ENCODE measurements at places on chromosomes 2 and 18. TPM values are rescaled to one million over a fixed set of nuclear protein-coding genes. Genes with fewer than 3 reads are reported as not detected.

Gene CPSF3
- total RNA-seq, result 24.6 TPM

Gene ACMSD
- total RNA-seq, result not detected

Gene MYO5B
- total RNA-seq, result 106 TPM

Gene CTAGE1
- total RNA-seq, result not detected

Gene DPP4
- total RNA-seq, result 40.5 TPM

Gene FAP
- total RNA-seq, result 1.1 TPM

Gene KIF1A
- 1.9 TPM for total RNA-seq

Gene ACOXL
- total RNA-seq, result 0.82 TPM

DNA sequence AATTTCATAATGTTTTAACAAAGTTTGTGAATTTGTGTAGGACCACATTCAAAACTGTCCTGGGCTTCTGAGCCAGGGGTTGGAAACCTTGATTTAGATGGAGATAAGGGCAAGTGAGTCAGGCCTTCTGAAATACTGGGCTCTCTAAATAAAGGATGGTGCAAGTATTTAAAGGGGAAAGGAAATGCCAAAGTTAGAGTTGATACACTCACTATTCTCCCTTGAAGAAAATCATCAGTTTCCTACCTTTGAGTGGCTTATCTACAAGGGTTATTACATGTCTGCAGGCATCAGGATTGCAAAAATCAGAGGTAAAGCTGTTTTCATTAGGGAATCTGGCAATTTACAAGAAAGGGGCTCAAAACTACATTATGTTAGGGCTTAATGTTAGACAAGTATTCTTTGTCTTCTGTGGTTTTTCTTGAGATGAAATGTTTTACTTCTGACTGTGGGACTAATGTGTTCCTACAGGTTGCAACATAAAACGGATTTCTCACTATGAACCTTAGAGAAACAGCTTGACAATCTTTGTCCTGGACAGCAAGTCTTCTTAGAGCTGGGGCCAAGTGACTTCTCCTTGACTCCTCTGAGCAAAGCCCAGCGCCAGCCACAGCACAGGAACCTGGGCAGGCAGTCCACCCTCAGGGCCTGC, 31.1 kb downstream of the RNU4ATAC start:
- H3K27me3 ChIP-seq, result no peaks in the 10 kb centered on the region
- no peaks in the 10 kb centered on the region for H3K4me1 ChIP-seq
- H3K27ac ChIP-seq, result no peak overlapping the region
- no peaks in the 10 kb centered on the region for H3K36me3 ChIP-seq
- DNase-seq, result no peak

DNA sequence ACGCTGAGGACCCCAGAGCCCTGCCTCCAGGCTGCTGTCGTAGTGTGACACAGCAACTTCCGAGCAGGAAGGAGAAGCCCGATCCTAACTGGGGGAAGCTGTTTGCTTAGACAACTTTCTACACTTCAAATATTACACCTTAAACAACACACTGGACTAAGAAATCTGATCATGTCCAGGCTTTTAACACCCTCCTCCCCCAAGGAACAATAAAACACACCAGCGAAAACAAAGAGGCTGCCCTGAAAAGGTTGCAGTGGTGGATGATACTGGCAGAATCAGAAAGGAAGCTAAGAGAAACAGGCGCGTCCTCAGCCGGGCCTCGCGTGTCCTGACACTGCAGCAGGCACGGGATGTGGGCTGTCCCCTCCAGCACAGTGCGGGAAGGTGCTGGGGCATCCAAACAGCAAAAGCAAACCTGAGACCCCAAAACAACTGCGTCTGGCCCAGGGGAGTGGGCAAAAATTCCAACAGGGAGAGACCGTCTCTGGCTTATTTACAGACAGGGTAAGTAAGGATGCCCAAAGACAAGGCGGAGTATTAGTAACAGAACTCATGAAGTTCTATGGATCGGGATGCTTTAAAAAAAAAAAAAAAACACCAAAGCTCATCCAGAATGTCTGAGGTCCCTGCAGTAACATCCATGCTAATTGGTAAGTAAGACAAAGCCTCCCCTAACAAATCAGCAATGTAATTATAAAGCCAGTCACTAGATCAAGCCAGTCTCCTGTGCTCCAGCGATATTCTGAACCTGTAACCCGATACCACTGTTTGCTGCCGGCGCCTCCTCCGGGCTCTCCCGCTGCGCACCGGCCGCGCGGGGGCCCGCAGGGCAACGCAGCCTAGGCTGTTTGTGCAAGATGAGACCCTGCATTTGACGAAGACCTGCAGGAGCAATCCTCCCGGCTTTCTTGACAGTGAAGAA, 9.0 kb downstream of the SERTAD2 start:
- H3K27ac ChIP-seq, result peak overlapping the region; percentile 75
- no peaks in the 10 kb centered on the region for H3K27me3 ChIP-seq
- peak; percentile 70 for DNase-seq
- no peaks in the 10 kb centered on the region for H3K36me3 ChIP-seq
- H3K4me1 ChIP-seq, result peaks cover 9% of the 10 kb centered on the region

DNA sequence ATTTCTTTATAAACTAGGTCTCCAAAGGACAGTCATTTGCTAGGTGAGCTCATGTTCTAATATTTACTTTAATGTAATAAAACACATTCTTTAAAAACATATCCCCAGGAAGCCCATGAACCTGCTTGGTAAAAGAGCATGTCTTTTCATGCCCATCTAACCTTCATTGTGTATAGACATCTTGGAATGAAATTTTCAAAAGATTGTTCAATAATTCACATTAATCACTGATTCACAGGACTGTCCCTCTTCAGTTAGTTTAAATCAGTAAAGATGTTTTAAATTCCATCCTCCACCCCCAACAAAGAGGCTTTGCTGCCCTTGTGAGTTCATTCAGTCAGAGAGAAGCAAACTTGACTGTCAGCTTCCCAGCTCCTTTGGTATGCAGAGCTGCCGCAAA, 633.4 kb upstream of the CELF4 start:
- no peaks in the 10 kb centered on the region for H3K4me1 ChIP-seq
- H3K36me3 ChIP-seq, result no peaks in the 10 kb centered on the region
- H3K27me3 ChIP-seq, result no peaks in the 10 kb centered on the region
- no peak for DNase-seq

DNA sequence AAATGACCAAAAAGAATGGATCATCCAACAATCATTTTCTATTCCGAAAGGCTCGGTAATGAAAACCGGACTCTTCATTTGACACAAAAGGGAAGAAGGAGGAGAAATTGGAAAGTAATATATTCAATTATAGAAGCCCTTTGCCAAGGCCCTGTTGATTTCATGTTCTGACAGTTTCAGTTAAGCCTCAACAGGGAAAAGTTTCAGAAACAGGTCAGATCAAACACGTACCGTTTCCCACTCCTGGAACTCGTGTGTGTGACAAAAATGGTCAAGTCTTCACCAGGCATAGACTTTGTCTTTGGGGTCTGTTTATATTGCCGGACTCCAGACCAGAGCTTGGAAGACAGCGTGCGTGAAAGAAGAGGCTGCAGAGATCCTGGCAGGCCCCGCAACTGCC, 101.3 kb upstream of the BCL2L11 start:
- DNase-seq, result no peak
- no peaks in the 10 kb centered on the region for H3K4me1 ChIP-seq
- no peaks in the 10 kb centered on the region for H3K27me3 ChIP-seq
- H3K27ac ChIP-seq, result no peak overlapping the region

- H3K27ac ChIP-seq, result peak overlapping the region; percentile 55
- no peaks in the 10 kb centered on the region for H3K4me1 ChIP-seq
- no peaks in the 10 kb centered on the region for H3K27me3 ChIP-seq
- no peak overlapping the region for H3K4me3 ChIP-seq
- H3K36me3 ChIP-seq, result no peaks in the 10 kb centered on the region
- DNase-seq, result no peak
Measured at GRCh38 chr18:26654616-26655524, 106.5 kb upstream of the KCTD1 start.

- no peaks in the 10 kb centered on the region for H3K36me3 ChIP-seq
- no peak for DNase-seq
- H3K4me3 ChIP-seq, result no peak overlapping the region
- H3K27ac ChIP-seq, result peak overlapping the region; percentile 44
- H3K4me1 ChIP-seq, result no peaks in the 10 kb centered on the region
Measured at GRCh38 chr2:46569766-46570165, 90.4 kb downstream of the TMEM247 start.

DNA sequence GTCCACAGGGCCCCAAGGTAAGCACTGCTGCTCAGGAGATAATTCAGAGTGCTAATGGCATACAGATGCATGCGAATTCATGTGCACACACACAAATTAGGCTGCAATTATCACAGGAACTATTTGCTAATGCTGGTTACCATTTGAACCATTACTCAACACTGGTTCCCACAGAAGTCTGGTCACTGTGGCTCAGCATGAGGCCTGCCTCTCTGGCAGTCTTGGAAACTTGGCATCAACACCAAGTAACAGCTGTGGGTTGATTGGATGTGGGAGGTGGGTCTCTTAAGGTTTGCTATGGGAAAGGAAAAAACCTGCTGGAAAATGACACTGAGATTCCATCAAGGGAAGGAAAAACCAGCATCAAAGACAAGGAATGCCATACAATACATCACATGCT, 105.0 kb downstream of the CELF4 start:
- H3K27me3 ChIP-seq, result no peaks in the 10 kb centered on the region
- no peak for DNase-seq
- H3K27ac ChIP-seq, result no peak overlapping the region

DNA sequence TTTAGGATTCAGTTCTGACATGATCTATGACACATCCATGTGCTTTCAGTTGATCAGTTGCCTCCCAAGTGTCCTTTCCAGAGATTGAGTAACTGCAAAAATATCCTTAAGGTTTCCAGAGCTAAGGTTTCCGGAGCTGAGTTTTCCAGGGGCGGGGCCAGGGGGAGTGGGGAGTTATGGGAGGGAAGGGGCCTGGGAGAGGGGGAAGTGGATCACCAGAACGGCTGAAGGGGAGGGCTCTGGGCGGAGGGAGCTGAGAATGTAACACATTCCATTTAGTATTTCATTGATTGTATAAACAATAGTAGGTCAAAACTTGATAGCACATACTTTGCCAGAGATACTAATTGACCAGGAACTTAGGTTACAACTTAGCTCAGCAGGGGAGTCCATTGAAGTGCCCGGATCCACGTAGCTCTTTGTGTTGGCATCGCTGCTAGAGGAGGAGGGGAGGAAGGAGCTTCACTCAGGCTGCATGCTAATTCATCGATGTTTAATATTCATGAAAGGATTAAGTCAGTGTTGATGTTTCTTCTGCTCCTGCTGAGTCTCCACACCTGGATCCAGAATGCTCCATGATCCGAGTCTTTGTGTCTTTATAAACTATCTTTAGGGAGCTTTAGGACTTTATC, 289.8 kb downstream of the ALPK2 start:
- no peak for DNase-seq
- H3K4me3 ChIP-seq, result no peak overlapping the region
- H3K27me3 ChIP-seq, result no peaks in the 10 kb centered on the region
- H3K36me3 ChIP-seq, result peaks cover 4% of the 10 kb centered on the region

DNA sequence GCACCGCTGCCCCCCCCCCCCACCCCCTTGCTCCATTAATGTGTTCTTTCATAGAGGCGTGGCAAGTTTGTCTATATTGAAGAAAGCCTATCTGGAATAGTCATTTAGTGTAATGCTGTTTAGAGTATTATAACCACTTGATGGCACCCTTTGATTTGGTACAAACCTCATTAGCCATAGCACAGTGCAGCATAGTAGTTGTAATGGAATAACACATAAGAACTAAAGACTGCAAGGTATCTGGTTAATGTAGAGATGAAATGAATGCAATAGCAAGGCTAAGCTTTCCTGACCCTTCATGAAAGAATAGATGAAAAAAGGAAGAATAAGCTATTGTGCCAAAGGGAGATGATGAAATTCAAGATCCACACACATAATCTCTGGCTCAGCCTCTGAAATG, 81.9 kb downstream of the EHBP1 start:
- H3K27ac ChIP-seq, result no peak overlapping the region
- no peaks in the 10 kb centered on the region for H3K36me3 ChIP-seq
- H3K27me3 ChIP-seq, result no peaks in the 10 kb centered on the region
- no peak for DNase-seq

DNA sequence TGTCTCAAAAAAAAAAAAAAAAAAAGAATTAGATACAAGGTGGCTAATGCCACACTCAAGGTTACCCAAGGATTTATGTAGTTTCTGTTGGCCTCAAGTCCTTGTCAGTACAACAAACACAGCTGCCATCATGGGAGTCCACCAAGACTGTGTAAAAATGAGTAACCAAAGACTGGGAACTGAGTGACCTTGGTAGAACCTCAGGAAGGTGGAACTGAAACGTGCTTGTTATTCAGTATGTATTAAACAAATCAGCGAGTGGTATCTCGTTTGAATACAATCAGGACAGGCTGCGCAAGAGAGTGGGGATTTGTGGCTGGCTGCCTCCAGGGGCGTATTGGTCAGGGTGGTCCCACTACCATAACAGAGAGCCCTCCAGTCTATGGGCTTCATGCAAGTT, 1.6 kb upstream of the SFTPB start:
- H3K27me3 ChIP-seq, result no peaks in the 10 kb centered on the region
- no peak for DNase-seq

DNA sequence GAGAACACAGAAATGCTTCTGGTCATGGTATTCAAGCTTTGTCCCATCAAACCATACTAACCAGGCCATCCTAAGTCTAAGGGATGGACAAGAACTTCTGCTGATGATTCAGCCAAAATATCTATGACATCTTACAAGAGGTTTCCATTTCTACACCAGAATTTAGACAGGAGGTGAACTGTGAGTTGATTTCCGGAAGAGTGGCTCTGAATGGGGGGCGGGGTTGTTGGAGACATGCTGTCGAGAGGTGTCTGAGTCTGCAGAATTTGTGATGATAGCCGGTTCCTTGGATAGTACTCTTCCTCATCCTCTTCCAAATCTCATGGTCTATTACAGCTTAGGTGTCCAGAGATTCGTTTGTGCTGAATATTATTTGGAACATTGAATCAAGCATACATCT, 408.7 kb upstream of the TCF4 start:
- no peak overlapping the region for H3K27ac ChIP-seq
- DNase-seq, result no peak
- H3K27me3 ChIP-seq, result no peaks in the 10 kb centered on the region
- no peaks in the 10 kb centered on the region for H3K4me1 ChIP-seq
- no peaks in the 10 kb centered on the region for H3K36me3 ChIP-seq
- no peak overlapping the region for H3K4me3 ChIP-seq

- H3K36me3 ChIP-seq, result no peaks in the 10 kb centered on the region
- peak; percentile 56 for DNase-seq
- H3K4me3 ChIP-seq, result no peak overlapping the region
- no peaks in the 10 kb centered on the region for H3K27me3 ChIP-seq
- H3K4me1 ChIP-seq, result no peaks in the 10 kb centered on the region
Measured at GRCh38 chr2:85843543-85843942, 45.2 kb downstream of the ST3GAL5 start.

- H3K36me3 ChIP-seq, result no peaks in the 10 kb centered on the region
- no peaks in the 10 kb centered on the region for H3K27me3 ChIP-seq
- no peaks in the 10 kb centered on the region for H3K4me1 ChIP-seq
Measured at GRCh38 chr2:120269076-120269744, 16.6 kb downstream of the RALB start.

DNA sequence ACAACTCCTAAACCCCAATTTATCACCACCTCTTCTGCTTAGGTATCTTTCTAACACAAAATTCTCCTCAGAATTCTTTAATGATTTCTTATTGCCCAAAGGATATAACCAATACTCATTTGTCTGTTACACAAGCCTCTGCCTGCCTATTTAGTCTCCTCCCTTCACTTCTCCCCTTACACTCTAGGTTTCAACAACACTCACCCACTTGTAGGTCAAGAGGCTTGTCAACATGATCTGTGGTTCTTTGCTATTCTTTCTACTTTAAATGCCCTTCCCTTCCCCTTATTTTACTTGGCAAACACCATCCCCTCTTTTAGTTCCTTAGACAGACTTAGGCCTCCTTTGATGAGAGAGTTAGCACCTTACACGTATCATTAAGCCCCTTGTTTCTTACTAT, 69.0 kb upstream of the C2orf15 start:
- no peak overlapping the region for H3K4me3 ChIP-seq
- H3K27ac ChIP-seq, result no peak overlapping the region
- no peaks in the 10 kb centered on the region for H3K27me3 ChIP-seq
- DNase-seq, result no peak
- H3K36me3 ChIP-seq, result no peaks in the 10 kb centered on the region

Data from colonic mucosa (tissue), 4 donors.